Brain microvascular endothelial cell (primary cell): ENCODE measurements at places on chromosomes 5 and 9.

GRCh38 chr9:120531683-120532300 lies 48.2 kb downstream of the CDK5RAP2 start:
- peak; percentile 13 for DNase-seq

GRCh38 chr9:120756531-120756930 lies 36.7 kb downstream of the FBXW2 start:
- no peak for DNase-seq

- DNase-seq: no peak
Measured at GRCh38 chr5:157030692-157031091, 28.2 kb downstream of the HAVCR1 start.

GRCh38 chr5:39799242-39799641 lies 374.5 kb upstream of the DAB2 start:
- no peak for DNase-seq

- DNase-seq: no peak
Measured at GRCh38 chr9:85439791-85440190, 302.0 kb downstream of the AGTPBP1 start.

DNA sequence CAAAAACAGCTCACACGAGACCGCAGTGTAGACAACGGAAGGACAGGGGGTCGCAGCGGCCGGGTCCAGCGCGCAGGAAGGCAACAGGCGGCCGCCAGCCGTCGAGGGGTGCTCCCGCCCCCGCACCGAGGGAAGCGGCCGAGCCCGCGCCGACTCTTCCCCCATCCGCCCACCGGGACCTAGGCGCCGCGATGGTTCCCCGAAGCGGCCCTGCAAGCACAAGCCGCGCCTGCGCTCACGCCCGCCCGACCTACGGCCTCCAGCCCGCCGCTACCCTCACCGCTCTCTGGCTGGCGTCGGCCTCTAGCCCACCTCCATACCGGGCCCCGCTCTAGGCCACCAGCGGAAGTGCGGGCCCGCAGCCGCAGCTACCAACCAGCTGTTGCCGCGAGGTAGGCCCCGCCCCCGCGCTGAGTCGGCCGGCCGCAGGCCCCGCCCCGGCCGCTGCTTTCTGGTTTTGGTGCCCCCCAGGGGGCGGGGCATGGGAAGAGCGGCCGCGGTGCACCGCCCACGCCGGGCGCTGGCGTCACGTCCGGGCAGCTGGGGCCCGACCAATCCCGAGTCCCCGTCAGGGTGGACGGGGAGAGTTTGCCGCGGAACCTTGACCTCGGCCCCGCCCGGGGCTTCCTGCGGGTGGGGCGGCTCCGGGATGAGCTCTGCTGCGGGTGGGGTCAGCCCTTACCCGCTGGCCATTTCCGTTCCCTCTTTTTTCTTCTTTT lies at the start of gene SETX:
Gene SETX (minus strand): TSS at position 350 of the 719 bp plus-strand sequence. CDS start 5,558 bp downstream, outside the sequence.
- peak; percentile 91 for DNase-seq

GRCh38 chr5:177132136-177133095 lies 1.2 kb upstream of the NSD1 start:
- DNase-seq: no peak

DNA sequence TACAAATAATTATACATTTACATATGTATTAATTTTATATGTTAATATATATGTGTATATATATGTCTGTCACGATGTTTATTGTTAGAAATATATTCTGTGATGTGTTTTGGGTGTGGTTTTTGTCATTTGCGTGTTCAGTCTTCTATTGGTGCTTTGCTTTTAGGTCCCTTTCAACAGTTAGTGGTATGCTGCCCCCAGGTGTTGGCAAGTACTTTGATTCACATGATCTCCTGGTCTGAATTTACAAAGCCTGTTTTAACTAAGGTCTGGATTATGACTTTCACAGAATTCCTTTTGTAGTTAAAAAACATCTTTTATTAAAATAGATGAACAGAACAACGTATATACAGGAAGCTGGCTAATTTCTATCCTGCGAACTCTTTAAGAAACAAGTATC lies 271.5 kb downstream of the CCDC171 start:
- DNase-seq: peak; percentile 12

- DNase-seq: no peak
Measured at GRCh38 chr5:407801-408268, 35.1 kb upstream of the EXOC3 start.

GRCh38 chr9:114501796-114502682 lies 3.2 kb downstream of the WHRN start:
- DNase-seq: peak; percentile 24

- DNase-seq: no peak
Measured at GRCh38 chr5:10977011-10977410, 216.0 kb upstream of the DAP start.

DNA sequence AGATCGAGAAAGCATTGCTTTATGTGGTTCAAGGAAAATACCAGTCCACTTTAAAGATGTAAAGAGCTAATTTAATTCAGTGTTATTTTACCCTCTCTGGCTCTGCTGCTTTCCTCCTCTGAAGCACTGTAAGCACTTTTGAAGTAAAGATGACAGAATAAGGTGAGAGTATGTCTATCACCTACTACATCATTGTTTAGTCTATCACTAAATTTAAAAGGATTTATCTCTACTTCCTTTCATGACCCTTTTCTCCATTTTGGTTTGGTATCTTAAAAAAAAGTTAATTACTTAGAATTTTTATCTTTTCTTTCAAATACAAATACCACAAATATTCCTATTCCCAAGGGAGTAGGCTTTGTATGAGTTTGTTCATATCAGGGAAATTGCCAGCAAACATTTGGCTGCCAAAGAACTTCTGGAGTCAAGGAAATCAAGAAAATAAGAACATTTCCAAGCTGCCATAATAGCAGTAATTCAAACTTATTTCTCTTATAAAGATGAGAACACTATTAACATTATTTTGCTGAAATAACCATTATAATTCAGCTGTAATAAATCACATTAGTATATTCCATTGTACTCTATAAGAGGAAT lies 77.8 kb downstream of the SLC38A9 start:
- no peak for DNase-seq

- peak; percentile 75 for DNase-seq
Measured at GRCh38 chr5:36739751-36740221, 133.4 kb downstream of the SLC1A3 start.

DNA sequence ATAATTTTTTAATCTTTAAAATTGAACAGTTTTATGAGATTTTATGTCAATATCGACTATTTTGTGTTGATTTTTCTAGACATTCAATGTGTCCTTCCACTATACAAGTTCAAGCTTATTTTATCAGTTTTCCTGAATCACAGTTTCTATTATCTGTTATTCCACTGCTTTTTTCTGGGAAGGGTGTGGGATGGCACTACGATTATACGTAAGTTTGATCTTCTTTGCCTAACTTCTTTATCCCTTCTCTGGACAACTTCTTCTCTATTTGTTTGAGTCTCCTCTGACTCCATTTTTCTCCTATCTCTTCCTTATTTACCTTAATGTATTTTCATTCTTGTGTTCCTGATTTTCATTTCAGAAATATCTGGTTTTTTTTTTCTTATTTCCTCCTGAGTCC lies 24.5 kb downstream of the TBC1D9B start:
- no peak for DNase-seq

GRCh38 chr5:62376064-62376463 lies 27.6 kb downstream of the DIMT1 start:
- DNase-seq: no peak

GRCh38 chr9:88388886-88389605 lies 802 bp downstream of the SPIN1 start:
- DNase-seq: peak; percentile 62

- DNase-seq: no peak
Measured at GRCh38 chr9:105062222-105062855, 134.4 kb upstream of the ABCA1 start.

GRCh38 chr9:112012026-112012902 lies 115.7 kb downstream of the UGCG start:
- DNase-seq: peak; percentile 93

GRCh38 chr9:22073349-22073748 lies 64.2 kb upstream of the CDKN2B start:
- DNase-seq: no peak

DNA sequence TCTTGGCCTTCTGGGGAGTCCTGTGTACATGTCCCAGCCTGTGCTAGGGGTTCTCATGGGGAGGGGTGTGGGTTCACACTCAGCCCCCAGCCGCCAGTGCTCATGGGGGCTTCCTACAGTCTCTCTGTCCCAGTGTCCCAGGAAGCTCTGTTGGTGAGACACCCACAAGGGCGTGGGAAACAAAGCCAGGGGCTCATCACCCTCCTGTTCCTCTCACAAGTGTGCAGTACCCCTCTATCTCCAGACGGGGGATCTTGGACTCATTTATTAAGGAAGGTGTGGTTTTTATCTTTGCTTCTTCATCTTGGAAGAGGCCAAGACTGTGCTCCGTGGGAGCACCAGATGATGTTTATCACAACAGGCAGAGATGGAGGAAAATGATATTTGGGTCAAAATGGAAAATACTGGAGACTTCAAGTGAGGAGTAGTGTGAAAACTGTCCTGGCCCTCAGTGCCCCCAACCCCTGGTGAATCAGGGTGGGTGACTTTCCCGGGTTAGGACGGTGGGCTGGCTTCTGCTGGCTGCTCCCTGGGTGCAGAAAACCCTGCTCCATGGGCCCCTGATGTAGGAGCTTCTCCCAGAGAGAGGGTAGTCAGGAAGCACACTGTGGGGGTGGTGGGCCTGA lies 15.2 kb downstream of the TMEM171 start:
- peak; percentile 24 for DNase-seq

DNA sequence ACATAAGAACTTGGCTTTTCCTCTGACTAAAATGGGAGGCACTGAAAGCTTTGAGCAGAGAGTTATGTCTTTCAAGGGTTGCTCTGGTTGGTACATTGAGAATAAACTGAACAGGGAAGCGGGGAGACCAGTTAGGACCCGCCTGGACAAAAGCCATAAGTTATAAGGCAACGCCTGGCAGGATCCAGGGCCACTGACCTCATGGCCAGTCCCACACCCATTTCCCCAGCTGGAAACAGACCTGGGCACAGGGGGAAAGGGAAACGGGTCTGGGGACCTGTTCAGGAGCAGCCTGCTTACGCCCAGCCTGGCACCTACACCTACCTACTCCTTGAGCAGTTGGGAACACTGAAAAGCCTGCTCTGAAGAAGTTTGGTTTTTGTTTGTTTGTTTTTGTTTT lies 1.3 kb downstream of the SPINK4 start:
- no peak for DNase-seq

GRCh38 chr5:180282281-180282680 lies 9.6 kb downstream of the MAPK9 start:
- DNase-seq: no peak

- DNase-seq: no peak
Measured at GRCh38 chr9:136634904-136635303, 27.8 kb upstream of the EGFL7 start.

- DNase-seq: peak; percentile 89
Measured at GRCh38 chr9:127224883-127225739, 39.5 kb upstream of the GARNL3 start.

GRCh38 chr5:127652952-127653611 lies 4.2 kb downstream of the CTXN3 start:
- DNase-seq: no peak

DNA sequence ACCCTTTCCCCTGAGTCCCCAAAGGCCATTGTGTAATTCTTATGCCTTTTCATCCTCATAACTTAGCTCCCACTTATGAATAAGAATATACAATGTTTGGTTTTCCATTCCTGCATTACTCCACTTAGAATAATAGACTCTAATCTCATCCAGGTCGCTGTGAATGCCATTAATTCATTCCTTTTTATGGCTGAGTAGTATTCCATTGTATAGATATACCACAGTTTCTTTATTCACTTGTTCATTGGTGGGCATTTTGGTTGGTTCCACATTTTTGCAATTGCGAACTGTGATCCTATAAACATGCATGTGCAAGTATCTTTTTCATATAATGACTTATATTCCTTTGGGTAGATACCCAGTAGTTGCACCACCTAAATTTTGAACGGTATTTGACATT lies 101.5 kb downstream of the SEMA5A start:
- no peak for DNase-seq

GRCh38 chr5:40653221-40654022 lies 26.3 kb upstream of the PTGER4 start:
- no peak for DNase-seq

- DNase-seq: peak; percentile 8
Measured at GRCh38 chr9:96020792-96021550, 145.5 kb downstream of the ERCC6L2 start.

- DNase-seq: peak; percentile 27
Measured at GRCh38 chr9:133443982-133444381, 15.8 kb upstream of the CACFD1 start.

- no peak for DNase-seq
Measured at GRCh38 chr9:132381966-132382541, 24.6 kb downstream of the TTF1 start.

- no peak for DNase-seq
Measured at GRCh38 chr5:141929398-141930058, 5.9 kb downstream of the DELE1 start.

- no peak for DNase-seq
Measured at GRCh38 chr5:66633754-66634153, 37.6 kb downstream of the MAST4 start.

- no peak for DNase-seq
Measured at GRCh38 chr9:128384801-128385495, 13.8 kb downstream of the URM1 start.

GRCh38 chr5:80590766-80591165 lies 20.7 kb upstream of the ANKRD34B start:
- DNase-seq: no peak

DNA sequence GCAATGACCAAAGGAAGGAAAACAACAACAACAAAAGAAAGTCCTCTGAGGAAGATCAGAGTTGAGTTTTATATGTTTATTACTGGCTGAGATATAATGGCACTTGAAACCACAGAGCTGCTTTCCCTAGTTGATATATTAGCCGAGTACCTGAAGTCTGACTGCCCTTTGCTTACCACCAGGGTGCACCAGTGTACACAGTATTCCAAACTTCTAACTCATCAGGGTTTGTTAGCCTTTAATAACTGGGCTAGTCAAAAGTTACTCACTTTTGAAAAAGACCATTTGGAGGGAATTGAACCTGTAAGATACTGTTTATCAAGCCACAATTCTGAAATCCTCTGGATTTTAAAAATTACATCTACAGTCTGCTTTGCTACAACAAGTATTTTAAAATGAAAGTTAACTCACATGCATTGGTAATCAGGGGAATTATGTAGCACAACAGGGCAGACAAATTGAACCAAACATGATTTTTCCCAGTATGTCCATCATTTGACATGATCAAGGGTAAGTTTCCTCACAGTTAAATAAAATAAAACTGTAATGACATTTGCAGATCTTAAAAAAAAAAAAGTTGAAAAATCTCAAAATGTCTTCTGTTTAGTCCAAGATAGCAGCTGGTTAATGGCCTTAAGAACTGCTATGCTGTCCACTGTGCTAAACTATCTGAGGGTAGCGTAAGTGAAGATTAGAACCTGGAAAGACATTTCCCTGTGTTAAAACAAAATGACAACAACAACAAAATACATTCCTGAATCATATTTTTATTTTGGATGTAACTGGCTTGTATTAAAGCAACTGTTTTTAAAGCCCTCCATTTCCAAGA lies 57.3 kb upstream of the C6 start:
- DNase-seq: peak; percentile 34

GRCh38 chr5:114308017-114308416 lies 53.9 kb upstream of the KCNN2 start:
- DNase-seq: no peak

- peak; percentile 71 for DNase-seq
Measured at GRCh38 chr9:76180541-76180940, 213.7 kb downstream of the RFK start.

- DNase-seq: no peak
Measured at GRCh38 chr9:126294331-126295081, 32.1 kb upstream of the MVB12B start.

GRCh38 chr5:147578228-147579024 lies 68.6 kb upstream of the DPYSL3 start:
- peak; percentile 31 for DNase-seq

- peak; percentile 21 for DNase-seq
Measured at GRCh38 chr5:136424835-136425584, 59.7 kb upstream of the TRPC7 start.

- DNase-seq: no peak
Measured at GRCh38 chr9:75149841-75150241, 61.5 kb downstream of the OSTF1 start.
